ENCODE measurements at places on chromosomes 16 and 17.

DNA sequence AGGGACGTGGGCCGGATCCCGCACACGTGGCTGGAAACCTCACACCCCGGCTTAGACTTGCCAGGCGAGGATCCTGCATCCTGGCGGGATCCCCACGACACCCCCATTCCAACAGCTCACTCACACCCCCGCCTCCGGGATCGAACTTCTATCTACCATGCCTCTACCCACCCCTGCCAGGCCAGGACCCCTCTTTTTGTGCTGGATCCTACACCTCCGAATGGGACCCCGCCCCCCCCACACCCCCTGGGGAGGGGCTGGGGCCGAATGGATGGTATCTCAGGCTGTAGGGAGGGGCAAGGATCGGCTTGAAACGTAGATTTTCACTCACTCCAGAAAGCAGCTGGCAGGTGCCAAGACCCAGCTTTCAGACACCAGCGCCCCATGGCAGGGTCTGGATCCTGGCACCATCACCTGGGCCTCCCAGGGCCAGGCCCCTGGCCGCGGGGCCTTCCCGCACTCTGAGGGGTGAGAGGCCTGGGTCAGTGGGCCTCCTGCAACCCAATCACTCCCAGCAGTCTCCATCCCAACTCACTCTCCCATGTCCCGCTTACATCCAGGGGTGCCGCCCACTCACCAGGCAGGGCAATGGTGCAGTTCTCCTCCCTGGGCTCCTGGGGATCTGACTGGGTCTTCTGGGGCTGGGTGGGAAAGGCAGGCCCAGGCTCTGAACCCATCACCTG is 6.7 kb downstream of the PRSS36 start:
- peaks cover 18% of the 10 kb centered on the region for H3K4me1 ChIP-seq
- peaks cover 4% of the 10 kb centered on the region for H3K27me3 ChIP-seq
- no peaks in the 10 kb centered on the region for H3K36me3 ChIP-seq
- H3K4me3 ChIP-seq: peak overlapping the region; percentile 56

DNA sequence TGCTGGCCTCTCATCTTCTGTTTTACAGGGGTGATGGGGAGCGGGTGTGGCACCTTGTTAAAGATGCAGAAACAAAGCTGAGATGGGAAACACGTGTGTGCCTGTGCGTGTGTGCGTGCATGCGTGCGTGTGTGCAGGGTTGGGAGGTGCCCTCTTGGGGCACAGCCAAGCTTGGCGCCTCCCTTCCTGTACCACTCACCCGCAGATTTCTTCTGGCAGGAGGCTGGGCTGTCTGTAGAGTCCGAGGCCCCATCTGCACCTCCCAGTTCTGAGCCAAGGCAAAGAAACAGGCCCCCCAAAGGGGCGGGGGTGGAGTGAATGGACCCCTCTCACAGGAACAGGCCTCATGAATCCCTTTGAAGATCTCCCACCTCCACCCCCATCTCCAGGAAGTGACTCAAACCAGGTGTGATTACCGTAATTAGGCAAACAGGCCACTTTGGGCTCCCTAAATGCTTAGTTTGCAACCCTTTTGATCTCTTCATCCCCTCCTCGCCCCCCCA is 20.9 kb downstream of the TNS4 start:
- no peaks in the 10 kb centered on the region for H3K36me3 ChIP-seq
- no peaks in the 10 kb centered on the region for H3K27me3 ChIP-seq
- peaks cover 14% of the 10 kb centered on the region for H3K4me1 ChIP-seq

- peaks cover 23% of the 10 kb centered on the region for H3K36me3 ChIP-seq
- no peak overlapping the region for H3K4me3 ChIP-seq
- peaks cover 31% of the 10 kb centered on the region for H3K4me1 ChIP-seq
- H3K27me3 ChIP-seq: no peaks in the 10 kb centered on the region
- H3K27ac ChIP-seq: peak overlapping the region; percentile 78
- no peak for DNase-seq
These were observed 24.1 kb downstream of the BAIAP2 start for GRCh38 chr17:81059026-81059425.

DNA sequence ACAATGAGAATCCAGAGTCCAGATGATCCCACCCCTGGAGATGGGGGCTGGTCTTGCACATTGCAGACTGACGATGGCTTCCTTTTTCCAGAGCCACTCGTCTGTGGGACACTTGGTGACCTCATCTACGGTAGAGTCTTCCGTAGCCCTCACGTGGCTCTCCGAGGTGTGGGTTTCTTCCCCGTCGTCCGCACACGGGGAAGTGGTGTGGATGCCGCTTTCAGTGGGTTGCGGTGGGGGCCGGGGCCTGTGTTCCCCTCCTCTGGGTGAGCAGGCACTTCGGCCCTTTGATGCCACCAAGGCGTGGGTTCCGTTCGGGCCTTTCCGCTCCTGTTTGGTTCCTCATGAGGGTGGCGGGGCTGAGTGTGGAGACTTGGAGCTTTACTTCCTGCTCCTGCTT is 21.4 kb downstream of the BAIAP2 start:
- H3K4me1 ChIP-seq: peaks cover 39% of the 10 kb centered on the region
- no peak overlapping the region for H3K4me3 ChIP-seq
- no peak for DNase-seq
- H3K27me3 ChIP-seq: no peaks in the 10 kb centered on the region
- H3K36me3 ChIP-seq: peaks cover 17% of the 10 kb centered on the region

GRCh38 chr16:66354034-66354909 is 12.2 kb upstream of the CDH5 start:
- H3K27ac ChIP-seq: no peak overlapping the region
- peaks cover 3% of the 10 kb centered on the region for H3K4me1 ChIP-seq
- H3K4me3 ChIP-seq: no peak overlapping the region

GRCh38 chr16:76724181-76724580 is 447.0 kb downstream of the CNTNAP4 start:
- no peak overlapping the region for H3K27ac ChIP-seq
- H3K4me1 ChIP-seq: no peaks in the 10 kb centered on the region
- no peak for DNase-seq
- H3K4me3 ChIP-seq: no peak overlapping the region

DNA sequence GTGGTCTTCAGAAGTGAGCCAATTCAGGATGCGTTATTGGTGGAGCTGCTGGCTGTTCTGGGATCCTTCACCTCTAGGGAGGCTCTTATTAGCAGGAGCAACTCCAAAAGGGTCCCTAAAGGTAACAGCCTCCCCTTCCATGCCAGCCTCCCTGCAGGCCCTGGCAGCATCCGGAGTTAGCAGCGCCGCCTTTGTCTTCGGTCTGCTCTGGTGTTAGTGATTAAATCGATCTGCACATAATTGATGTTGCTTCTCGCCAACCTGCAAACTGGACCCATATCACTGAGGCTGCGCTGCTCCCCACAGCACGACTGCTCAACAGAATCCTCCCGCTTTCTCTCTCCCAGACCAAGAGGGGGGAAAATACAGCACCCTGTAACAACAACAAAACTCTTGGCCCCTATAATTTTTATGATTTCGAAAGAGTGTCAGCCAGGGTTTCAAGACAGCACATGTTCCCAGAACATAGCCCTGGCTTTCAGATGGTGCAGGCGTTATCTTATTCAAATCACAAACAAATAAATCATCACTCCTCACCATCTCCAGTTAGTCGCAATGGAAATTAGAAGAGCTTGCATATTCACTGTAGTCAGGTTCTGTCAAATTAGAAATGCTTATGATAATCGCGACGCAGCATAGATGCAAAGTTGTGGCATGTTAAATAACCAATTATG is 76.0 kb downstream of the IRX3 start:
- no peaks in the 10 kb centered on the region for H3K36me3 ChIP-seq
- DNase-seq: no peak
- no peak overlapping the region for H3K4me3 ChIP-seq
- H3K4me1 ChIP-seq: no peaks in the 10 kb centered on the region
- H3K27me3 ChIP-seq: no peaks in the 10 kb centered on the region
- H3K27ac ChIP-seq: no peak overlapping the region

DNA sequence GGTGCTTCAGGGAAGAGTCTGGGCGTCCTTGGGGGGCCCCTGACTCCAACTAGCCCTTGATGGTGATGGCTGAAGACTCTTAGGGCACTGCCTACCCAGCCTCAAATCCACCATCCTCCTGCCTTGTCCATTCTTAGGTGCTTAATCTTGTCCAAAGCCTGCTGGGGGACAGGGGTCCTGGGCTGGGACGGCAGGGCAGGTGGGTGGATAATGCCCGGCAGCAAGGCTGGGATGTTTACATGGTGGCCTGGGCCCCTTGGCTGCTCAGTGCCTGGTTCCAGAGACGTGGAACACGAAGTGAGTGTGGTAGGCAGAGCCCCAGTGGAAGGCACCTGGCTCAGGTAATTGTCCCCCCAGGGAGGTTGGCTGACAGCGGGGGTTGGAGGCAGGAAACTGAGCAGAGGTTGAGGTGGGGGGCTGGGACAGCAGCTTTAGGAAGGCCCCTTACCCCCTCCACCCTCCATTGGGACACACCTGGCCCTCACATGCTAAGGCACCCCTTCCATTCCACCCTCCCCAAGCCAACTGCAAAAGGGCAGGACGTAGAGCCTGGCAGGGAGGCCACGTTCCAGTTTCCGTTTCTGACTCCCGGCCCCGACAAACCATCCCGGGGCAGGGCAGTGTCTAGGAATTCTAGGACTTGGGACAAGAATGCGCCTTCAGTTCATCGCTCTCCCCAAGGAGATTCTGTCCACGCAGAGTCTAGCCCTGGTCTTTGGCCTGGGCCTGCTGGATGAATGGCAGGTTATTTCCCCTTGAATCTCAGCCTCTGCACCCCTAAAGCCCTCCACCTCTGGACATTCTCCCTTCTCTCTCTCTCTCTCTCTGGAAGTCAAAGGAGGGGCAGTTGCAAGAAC is 1.9 kb downstream of the FOXJ1 start:
- H3K4me1 ChIP-seq: peaks cover 31% of the 10 kb centered on the region
- no peaks in the 10 kb centered on the region for H3K36me3 ChIP-seq
- H3K27me3 ChIP-seq: peaks cover 38% of the 10 kb centered on the region

DNA sequence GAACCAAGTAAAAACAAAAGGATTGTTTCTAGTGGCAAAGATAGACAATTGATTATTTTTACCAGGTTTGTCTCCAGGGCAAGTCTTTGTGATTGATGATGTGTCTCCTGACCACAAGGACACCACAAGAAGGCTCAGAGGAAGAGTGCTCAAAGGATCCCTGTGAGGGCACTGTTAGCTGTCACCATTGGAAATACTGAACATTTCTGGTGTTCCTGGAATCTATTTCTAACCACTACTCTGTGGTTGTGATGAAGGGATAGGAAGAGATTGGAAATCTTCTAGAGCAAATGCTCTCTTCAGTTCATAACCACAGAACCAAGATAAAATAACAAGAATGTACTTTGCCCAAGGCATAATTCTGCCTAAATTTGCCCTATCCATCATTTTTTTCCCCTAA is 15.3 kb downstream of the RNF43 start:
- no peaks in the 10 kb centered on the region for H3K36me3 ChIP-seq
- H3K27ac ChIP-seq: no peak overlapping the region
- H3K4me3 ChIP-seq: no peak overlapping the region
- H3K4me1 ChIP-seq: no peaks in the 10 kb centered on the region

DNA sequence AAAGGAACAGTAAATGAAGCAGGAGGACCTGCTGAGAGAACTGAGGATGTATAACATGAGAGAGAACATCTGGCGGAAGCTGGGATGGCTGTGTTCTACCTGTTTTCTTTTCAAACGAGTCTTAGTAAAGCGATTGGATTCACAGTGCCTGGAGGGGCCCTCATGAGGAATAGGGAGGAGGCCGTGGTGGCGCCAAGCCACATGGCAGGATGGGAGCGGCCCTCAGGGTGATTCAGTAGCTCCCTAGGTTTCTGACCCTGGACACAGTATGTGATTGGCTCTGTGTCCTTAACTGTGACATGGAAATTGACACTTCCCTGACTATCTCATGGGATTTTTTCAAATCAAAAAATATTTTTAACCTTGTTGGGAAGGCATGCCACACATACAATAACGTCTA is 32.1 kb downstream of the USP43 start:
- DNase-seq: no peak
- no peak overlapping the region for H3K4me3 ChIP-seq
- H3K36me3 ChIP-seq: no peaks in the 10 kb centered on the region
- H3K4me1 ChIP-seq: no peaks in the 10 kb centered on the region
- H3K27ac ChIP-seq: no peak overlapping the region

GRCh38 chr16:81810894-81811538 is 31.9 kb downstream of the PLCG2 start:
- no peak overlapping the region for H3K27ac ChIP-seq
- no peaks in the 10 kb centered on the region for H3K4me1 ChIP-seq
- no peaks in the 10 kb centered on the region for H3K27me3 ChIP-seq
- no peak for DNase-seq

GRCh38 chr16:76464955-76465620 is 187.9 kb downstream of the CNTNAP4 start:
- DNase-seq: no peak
- H3K4me1 ChIP-seq: no peaks in the 10 kb centered on the region
- H3K36me3 ChIP-seq: no peaks in the 10 kb centered on the region
- H3K4me3 ChIP-seq: no peak overlapping the region
- no peaks in the 10 kb centered on the region for H3K27me3 ChIP-seq
- H3K27ac ChIP-seq: no peak overlapping the region

DNA sequence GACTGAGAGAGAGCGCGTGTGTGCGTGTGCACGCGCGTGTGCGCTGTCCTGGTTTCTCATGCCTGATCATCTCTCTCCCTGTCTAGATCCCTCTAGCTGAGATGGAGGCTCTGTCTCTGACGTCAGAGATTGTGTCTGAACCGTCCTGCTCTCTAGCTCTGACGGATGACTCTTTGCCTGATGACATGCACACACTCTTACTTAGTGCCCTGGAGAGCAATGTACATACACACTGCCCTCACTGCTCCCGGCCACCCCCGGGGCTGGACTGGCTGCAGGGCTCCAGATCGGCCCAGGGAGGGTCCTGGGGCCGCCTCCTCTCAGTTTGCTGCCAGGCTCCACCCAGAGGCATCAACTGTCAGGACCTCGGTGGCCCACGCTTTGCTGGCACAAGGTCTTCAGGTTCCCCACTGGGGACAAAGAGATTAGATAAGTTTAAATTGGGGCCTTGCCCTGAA is 13.1 kb upstream of the ABCC3 start:
- no peak for DNase-seq
- no peak overlapping the region for H3K4me3 ChIP-seq
- no peaks in the 10 kb centered on the region for H3K36me3 ChIP-seq
- no peaks in the 10 kb centered on the region for H3K27me3 ChIP-seq
- peaks cover 5% of the 10 kb centered on the region for H3K4me1 ChIP-seq

GRCh38 chr16:53465606-53466280 is 31.5 kb downstream of the RBL2 start:
- no peak overlapping the region for H3K27ac ChIP-seq
- H3K36me3 ChIP-seq: peaks cover 96% of the 10 kb centered on the region
- no peaks in the 10 kb centered on the region for H3K4me1 ChIP-seq
- no peak for DNase-seq
- H3K4me3 ChIP-seq: no peak overlapping the region

GRCh38 chr16:88837806-88838205 is 18.9 kb downstream of the GALNS start:
- DNase-seq: no peak
- H3K4me3 ChIP-seq: no peak overlapping the region
- H3K27me3 ChIP-seq: no peaks in the 10 kb centered on the region
- no peak overlapping the region for H3K27ac ChIP-seq

GRCh38 chr17:6186998-6187397 is 116.8 kb downstream of the WSCD1 start:
- no peaks in the 10 kb centered on the region for H3K36me3 ChIP-seq
- no peak for DNase-seq
- no peak overlapping the region for H3K4me3 ChIP-seq
- no peaks in the 10 kb centered on the region for H3K27me3 ChIP-seq

Data from upper lobe of right lung (tissue), 1 donor.